Activated T-cell treated with anti-CD3 and anti-CD28 coated beads for 24 hours (primary cell): ENCODE measurements at places on chromosomes 1 and 21.

DNA sequence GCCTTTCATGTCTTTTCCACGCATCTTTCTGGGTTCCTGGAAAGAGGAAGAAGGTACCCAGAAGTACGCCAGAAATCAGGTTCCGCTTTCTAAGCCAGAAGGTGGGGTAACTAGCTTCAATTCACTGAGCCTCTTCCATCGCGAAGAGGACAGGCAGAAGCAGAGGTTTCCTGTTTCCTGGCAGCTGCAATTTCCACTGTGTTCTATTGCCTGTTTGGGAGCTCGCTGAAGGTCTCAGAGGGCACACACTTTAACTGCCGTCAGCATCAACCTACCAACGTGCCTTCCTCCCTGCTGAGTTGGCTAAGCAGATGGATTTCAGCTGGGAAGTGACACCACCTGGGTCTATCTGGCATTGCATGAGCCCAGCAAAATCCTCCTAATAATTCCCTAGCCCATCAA lies 10.0 kb downstream of the NCF2 start:
- no peak for DNase-seq

- DNase-seq: no peak
Observed at GRCh38 chr1:175088525-175088951, 20.9 kb downstream of the TNN start.

DNA sequence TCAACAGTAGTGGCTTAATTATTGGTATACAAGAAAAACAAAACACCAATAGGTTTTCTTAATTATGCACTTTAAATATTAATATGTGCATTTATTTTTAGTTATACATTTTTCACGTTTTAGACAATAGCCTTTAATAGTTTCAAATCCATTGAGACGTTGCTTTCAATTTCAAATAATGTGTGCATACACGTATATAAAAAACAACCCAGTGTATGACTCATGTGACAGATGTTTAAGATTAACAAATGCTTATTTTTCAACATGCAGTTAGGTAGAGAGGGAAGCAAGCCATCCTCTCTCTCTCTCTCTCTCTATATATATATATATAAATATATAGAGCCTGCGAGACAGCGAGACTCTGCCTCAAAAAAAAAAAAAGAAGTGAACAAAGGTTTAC lies 24.3 kb downstream of the EYA3 start:
- DNase-seq: no peak

- DNase-seq: no peak
Observed at GRCh38 chr21:35404247-35404646, 355.1 kb upstream of the RUNX1 start.

DNA sequence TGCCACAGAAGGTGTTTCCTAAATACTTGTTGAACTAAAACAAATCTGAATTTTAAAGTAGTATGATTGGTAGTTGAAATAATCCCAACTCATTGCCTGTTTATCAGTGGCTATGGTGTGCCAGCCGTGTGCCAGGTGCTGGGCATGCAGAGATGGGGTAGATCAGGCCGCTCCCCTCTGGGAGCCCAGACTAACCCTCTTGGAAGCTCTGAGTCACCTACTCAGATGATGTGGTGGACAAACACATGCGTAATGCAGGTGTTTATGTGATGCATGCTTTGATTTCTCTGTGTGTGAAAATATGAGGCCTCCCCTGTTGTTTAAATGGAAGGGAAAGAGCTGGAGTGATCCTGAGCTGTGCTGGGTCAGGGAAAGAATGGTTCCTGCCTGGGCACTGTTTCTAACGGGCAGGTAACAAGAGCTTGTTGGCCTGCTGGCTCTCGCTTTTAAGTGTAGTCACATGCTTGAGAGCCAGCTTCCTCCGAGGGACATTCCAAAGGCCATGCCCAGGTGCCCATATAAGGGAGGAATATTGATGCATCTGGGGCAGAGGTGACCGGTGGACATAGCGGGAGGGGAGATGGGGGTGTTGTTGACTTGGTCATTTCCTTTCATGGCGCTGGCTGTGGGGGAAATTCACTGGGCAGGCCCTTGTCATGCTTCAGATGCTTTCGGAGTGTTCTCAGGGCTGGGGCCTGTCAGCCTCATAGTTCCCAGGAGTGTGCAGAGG lies 10.2 kb downstream of the MFN2 start:
- no peak for DNase-seq

GRCh38 chr1:244010703-244011123 lies 40.4 kb upstream of the ZBTB18 start:
- no peak for DNase-seq

- no peak for DNase-seq
Observed at GRCh38 chr1:91750398-91750996, 135.5 kb downstream of the TGFBR3 start.

DNA sequence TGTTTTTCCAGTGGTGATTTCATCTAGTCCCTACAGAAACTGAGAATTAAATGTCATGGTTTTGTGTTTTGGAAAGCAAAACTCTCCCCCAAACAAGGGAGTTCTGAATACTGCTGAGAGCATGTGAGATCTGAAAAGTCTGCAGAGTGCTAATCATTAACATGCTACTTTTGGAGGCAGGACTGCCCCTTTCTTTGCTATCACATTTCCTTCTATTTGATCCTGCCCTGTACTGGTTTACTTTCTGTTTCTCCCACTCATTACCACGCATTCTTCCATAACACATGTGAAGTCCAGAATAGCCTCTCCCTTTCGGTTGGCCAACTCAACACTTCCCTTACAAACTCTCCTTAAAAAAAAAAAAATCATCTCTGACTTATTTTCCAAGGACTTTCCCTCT lies 63.6 kb downstream of the GADD45A start:
- no peak for DNase-seq

DNA sequence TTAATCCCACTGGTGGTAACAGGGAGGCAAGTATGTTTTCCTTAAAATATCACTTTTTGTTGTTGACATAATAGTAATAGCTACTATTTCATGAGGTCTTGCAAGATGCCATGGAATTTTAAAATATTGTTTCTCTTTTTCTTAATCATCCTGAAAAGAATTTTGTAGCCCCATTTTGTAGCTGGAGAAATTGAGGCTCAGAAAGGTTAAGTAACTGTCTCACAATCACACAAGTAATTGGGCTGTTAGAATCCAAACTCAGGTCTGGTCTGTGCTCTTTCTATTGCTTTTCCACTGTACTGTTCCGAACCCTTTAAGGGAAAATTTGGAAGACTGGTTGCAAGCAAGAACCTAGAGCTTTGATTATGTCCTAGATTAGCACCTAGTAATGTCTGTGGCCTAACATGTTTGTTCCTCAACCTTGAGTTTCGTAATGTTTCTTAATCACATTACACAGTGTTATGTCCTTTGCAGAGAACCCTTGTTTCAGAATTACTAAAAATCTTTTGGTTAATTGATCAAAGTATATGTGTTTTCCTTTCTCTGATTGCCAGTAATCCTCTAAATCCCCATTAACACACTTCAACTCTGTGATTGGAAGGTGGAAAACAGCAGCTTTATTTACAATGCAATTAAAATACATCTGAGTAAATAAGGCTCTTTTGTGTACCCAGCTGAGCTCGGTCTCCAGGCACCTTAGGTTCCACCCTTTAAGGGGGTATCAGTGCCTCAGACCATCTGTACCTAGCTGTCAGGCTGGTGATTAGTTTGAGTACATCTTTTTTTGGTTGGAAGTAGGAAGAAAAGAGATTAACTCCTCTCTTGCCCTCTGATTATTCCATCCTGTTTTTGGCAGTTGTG lies 10.4 kb downstream of the LRRC42 start:
- DNase-seq: no peak

DNA sequence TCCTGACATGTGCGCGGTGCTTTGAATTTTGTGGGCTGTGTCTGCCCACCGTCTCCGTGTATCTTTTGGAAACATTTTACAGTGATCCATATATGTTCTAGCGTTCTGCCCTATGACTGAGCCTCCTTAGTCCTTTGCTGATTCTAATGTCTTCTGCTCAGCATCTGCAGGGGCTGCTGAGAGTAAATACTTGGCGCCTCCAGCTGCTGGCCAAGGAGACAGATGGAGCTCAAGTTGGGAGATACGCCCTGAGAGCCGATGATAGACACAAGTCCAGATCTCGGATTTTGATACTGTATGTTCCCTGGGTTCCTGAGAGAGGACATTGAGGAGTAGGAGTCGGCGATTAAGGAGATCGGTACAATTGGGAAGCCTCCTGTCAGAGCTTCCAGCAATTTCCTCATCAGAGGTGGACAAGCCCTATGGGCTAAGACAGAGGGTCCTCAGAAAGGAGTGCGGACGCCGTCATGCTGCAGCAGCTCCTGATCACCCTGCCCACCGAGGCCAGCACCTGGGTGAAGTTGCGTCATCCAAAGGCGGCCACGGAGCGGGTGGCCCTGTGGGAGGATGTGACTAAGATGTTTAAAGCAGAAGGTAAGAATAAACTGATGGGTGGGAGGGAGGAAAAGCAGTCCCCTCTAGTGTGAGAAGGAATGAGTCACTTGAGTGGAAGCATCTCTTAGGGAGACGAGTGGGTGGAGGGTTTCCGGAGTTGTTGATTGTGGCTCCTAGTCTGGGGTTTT lies 390 bp downstream of the ZFP69B start:
- DNase-seq: peak; percentile 77

GRCh38 chr1:16118706-16119105 lies 37.2 kb downstream of the EPHA2 start:
- no peak for DNase-seq

DNA sequence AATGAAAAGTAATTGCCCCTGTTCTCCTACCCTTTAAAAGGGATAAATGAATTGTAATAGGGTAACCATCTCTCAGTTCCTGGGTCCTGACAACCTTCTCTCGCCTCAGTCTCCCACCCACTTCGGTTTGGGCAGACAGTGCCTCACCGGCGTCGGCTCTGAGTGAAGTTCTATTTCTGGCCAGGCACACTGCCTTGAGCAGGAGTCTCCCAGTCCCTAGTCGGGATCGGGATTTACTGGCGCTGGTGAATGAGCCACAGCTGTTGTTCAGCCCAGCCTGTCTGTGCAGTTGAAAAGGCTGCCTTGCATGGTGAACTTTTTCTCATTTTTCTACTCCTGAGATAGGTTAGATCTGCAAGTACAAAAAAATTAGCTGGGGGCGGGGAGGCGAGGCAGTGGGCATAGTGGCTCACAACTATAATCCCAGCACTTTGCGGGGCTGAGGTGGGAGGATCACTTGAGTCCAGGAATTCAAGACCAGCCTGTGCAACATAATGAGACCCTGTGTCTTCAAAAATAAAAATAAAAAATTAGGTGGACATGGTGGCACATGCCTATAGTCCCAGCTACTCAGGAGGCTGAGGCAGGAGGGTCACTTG lies 7.4 kb downstream of the PLEKHM2 start:
- DNase-seq: no peak

GRCh38 chr1:54807756-54808155 lies 6.6 kb upstream of the TTC22 start:
- no peak for DNase-seq

DNA sequence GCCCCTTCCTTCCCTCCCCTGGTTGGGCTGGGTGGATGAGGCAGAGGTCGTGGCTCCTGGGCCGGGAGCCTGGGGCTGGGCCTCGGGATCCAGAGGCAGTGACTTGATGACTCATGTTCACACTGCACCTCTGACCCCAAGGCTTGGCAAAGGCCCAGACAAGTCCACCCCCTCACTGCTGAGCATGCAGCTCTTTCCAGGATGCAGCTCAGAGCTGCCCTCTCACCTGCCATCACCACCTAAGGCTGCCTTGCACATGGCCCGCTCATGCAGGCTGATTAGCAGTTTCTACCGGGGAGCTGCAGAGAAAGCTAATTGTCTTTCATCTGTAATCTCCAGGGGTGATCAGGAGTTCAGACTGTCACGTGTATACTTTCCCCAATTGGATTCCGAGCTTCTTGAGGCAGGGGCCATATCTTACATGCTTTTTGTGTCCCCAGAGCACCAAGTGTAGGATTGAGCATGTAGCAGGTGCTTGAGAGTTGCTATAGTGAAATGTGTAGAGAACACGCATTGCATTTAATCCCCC lies 62.1 kb downstream of the LRRN2 start:
- no peak for DNase-seq

DNA sequence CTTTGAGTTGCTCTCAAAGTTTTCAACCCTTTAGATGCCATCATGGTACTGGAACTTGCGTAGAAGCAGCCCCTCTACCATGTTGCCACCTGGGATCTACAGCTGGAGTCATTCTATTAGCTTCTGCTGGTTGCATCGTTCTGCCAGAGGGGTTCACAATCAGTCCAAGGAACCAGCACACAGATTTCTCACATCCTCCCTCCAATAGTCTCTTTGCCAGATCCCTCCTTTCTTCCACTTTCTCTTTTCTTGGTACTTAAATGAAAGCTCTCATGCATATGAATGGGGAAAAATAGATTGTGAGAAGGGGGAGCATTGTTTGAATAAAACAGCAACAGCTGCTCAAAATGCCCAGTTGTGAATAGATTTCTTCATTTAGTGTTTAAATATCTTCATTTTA lies 4.2 kb upstream of the C8A start:
- no peak for DNase-seq

- DNase-seq: no peak
Observed at GRCh38 chr21:15256996-15257395, 192.2 kb upstream of the NRIP1 start.

DNA sequence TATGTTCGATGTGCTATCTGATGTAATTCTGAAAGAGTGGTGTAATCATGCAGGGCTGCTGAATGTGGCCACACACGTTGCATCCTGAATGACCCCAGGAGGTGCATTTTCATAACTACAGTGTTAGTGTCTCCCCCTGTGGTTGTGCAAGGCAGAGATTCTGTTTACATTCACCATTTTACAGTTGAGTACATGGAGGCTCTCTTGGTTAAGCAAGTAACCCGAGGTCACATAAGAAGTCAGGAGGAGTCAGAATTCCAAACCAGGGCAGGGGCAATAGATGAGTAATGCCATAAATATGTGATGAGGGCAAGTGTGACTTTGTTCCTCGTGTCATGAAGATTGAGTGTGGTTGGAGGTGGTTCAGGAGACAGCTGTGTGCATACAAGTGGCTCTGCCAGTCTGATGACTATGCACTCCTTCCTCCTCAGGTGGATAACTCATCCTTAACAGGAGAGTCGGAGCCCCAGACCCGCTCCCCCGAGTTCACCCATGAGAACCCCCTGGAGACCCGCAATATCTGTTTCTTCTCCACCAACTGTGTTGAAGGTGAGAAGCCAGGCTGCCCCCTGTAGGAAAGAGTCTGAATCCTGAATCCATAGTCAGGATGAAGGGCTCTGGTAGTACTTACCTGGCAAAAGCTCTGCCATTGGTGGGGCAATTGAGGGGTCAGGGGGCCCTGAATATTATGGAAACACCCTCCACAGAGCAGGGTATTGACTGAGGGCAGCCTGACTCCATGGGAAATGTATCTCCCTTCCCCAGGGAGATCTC lies 9.3 kb downstream of the ATP1A2 start:
- no peak for DNase-seq
